GM23338 (cell line): ENCODE measurements at places on chromosomes 3 and 15.

DNA sequence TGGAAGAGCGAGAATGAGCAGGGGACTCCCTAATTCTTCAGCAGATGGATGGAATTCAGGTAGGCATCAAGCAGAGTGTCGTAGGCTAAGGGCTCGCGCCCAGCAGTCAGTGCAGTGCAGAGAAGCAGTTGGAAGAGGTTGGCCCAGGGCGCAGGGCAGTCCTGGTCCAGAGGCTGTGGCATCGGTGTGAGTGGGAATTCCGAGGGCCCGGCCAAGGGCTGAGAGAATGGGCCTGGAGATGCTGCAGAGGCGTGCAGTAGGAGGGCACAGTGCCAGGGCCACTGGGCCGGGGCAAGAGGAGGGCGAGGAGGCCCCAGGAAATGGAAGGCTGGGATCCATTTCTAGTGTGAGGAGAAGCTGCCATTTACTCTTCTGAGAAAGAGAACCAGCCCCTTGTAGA, 74.4 kb downstream of the AAGAB start:
- H3K27ac ChIP-seq = no peak overlapping the region
- no peaks in the 10 kb centered on the region for H3K36me3 ChIP-seq
- H3K4me3 ChIP-seq = no peak overlapping the region
- no peak for DNase-seq
- H3K4me1 ChIP-seq = peaks cover 7% of the 10 kb centered on the region; the same call in 1 of the 2 replicates

DNA sequence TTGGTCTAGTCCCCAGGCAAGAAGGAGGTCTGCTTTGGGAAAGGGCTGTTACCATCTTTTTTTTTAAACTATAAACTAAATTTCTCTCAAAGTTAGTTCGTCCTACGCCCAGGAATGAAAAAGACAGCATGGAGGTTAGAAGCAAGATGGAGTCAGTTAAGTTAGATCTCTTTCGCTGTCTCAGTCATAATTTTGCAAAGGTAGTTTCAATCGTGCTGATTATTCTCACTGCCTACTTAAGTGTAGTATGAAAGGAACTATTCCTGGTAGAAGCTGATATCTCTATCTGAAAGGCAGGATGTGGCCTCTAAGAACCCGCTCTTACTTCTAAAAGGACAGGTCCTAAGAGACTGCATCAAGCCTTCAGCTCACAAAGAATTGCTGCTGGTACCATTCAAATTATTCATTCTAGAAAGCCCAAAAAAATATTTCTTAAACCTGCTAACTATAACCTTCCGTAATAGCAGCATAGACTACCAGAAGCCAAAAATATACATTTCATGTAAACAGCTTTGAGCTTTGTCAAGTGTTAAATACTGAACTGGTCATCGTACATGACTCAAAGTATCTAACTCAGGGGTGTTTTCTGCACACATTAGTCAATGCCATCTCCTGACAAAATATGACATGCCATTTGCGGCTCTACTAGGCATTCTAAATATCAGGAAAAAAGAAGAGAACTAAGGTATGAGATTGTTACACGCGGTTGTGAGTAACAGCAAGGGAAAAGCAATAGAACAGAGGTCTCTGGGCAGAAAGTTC, 96.0 kb upstream of the CCDC80 start:
- H3K27ac ChIP-seq = no peak overlapping the region
- H3K4me1 ChIP-seq = peaks cover 9% of the 10 kb centered on the region
- no peak overlapping the region for H3K4me3 ChIP-seq
- no peaks in the 10 kb centered on the region for H3K36me3 ChIP-seq
- no peaks in the 10 kb centered on the region for H3K27me3 ChIP-seq

DNA sequence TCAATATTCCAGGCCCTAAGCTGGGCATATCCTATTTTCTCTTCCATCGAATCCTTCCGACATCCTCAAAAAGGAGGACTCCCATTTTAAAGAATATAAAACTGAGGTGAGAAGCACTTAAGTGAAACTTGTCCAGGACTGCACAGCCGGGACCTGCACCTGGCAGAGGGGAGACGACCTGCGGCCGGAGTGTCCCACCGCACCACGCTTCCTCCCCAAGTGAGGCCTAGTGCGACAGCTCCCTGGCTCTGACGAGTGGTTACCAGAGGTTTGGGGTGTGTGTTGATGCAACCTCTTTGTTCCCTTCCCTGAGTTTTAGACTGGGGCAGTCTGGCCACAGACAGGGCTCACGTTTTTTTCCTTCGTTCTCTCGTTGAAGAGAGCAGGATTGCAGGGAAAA, 24.9 kb upstream of the ATP2B2 start:
- no peaks in the 10 kb centered on the region for H3K36me3 ChIP-seq
- no peaks in the 10 kb centered on the region for H3K27me3 ChIP-seq
- H3K4me1 ChIP-seq = no peaks in the 10 kb centered on the region

DNA sequence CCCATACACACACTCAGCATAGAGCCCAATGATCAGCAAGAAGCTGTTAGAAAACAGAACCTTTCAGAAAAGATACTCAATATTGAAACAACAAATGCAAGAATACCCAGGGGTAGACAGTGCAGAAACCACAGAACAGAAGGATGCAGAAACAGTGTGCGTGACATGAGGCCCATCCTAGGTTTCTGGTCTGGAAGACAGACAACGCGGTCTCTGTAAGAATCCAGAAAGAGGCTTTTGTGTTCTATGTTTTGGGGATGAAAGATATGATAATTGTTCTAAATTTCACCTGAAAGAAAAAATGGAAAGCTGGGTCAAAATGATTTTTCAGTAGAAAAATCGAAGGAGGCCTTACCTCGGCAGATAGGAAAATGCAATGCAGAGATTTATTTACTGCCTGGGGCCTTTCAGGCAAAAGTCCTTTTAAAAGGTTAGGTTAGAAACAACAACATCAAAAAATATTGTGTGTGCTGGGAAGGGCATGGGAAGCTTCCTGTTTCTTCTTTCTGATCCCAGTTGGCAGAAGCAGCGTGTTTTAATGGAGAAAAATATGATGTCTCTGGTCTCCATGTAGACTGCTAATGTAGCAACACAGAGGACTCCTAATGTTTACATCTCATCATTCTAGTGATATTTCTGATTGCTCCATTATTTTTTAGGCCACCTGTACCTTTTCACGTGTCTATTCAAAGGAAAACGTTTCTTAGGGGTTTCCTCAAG, 17.0 kb downstream of the SYNM start:
- DNase-seq = no peak
- H3K4me1 ChIP-seq = no peaks in the 10 kb centered on the region

DNA sequence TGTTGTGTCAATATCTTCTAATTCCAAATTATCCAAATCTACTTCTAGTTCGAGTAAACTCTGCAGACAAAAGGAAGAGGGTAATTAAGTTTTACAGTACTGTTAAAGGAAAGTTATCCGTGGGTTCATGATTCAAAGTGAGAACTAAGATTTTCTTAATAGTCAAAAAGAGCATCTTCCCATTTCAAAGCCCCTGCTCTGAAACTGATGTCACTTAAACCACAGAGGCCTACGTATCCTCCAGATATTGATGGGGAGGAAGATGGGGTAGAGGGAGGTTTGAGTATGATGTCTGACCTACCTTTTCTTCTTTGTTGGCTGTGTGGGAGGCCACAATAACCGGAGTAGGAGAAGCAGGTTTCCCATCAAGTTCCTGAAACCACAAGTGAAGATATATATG, 14.1 kb downstream of the MRPS22 start:
- H3K27me3 ChIP-seq = no peaks in the 10 kb centered on the region
- H3K4me1 ChIP-seq = no peaks in the 10 kb centered on the region
- H3K4me3 ChIP-seq = no peak overlapping the region
- peaks cover 39% of the 10 kb centered on the region for H3K36me3 ChIP-seq
- no peak overlapping the region for H3K27ac ChIP-seq
- DNase-seq = no peak

- H3K27ac ChIP-seq = no peak overlapping the region
- DNase-seq = no peak
- H3K36me3 ChIP-seq = no peaks in the 10 kb centered on the region
- no peak overlapping the region for H3K4me3 ChIP-seq
Measured at GRCh38 chr15:64006642-64007041, 39.6 kb downstream of the DAPK2 start.

DNA sequence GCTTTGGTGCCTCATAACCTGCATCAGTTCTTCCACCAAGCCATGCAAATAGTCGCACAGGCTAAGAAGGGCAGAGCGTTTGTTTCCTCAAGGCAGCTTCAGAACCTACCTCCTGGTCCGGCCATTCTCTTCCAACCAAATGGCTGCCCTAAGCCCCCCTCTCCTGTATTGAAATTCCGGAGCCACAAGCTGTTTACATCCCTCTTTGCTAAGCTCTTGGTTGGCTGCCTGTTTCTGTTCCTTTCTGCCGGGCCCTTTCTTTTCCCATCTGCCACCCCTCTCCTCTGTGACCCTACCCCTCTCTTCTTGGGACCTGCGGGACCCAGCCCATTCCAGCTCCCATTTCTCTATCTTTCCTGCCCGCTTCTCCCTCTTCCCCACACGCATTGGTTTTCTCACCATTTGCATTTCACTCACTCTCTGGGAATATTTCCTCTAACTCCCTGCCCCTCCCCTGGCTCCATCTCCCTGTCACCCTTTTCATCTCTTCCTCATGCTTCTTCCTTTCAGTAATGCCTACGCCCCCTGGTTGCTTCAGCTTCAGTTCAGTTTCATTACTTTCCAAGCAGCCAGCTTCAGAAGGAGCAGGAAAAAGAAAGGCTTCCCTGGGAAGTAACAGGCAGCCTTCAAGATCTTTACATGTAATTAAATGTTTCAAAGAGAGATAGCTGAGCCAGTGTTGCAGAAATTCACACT, 113.5 kb downstream of the RAB11A start:
- peaks cover 7% of the 10 kb centered on the region for H3K4me1 ChIP-seq
- no peak overlapping the region for H3K27ac ChIP-seq
- no peaks in the 10 kb centered on the region for H3K27me3 ChIP-seq
- H3K36me3 ChIP-seq = no peaks in the 10 kb centered on the region
- peak overlapping the region; percentile 86 for H3K4me3 ChIP-seq

- H3K4me1 ChIP-seq = peaks cover 12% of the 10 kb centered on the region
- DNase-seq = peak; percentile 17
- no peaks in the 10 kb centered on the region for H3K36me3 ChIP-seq
- no peak overlapping the region for H3K4me3 ChIP-seq
- no peaks in the 10 kb centered on the region for H3K27me3 ChIP-seq
- H3K27ac ChIP-seq = no peak overlapping the region
Measured at GRCh38 chr3:177589911-177590381, 392.7 kb upstream of the TBL1XR1 start.

DNA sequence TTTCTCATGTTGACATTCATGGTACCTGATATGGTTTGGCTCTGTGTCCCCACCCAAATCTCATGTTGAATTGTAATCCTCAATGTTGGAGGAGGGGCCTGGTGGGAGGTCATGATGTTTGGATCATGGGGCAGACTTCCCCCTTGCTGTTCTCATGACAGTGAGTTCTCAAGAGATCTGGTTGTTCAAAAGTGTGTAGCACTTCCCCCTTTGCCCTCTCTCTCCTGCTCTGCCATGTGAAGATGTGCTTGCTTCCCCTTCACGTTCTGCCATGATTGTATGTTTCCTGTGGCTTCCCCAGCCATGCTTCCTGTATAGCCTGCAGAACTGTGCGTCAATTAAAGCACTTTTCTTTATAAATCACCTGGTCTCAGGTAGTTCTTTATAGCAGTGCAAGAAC, 3.3 kb upstream of the UBL7 start:
- H3K4me1 ChIP-seq = peaks cover 15% of the 10 kb centered on the region
- no peaks in the 10 kb centered on the region for H3K27me3 ChIP-seq
- no peak overlapping the region for H3K27ac ChIP-seq

- H3K36me3 ChIP-seq = no peaks in the 10 kb centered on the region
- no peak overlapping the region for H3K4me3 ChIP-seq
- H3K27me3 ChIP-seq = no peaks in the 10 kb centered on the region
- DNase-seq = no peak
Measured at GRCh38 chr15:80444680-80445251, 40.6 kb downstream of the ARNT2 start.
